DMS79 treated with DMSO at 0.1 percent for 48 hours (cell line): ENCODE measurements at places on chromosomes 7 and 10.

DNA sequence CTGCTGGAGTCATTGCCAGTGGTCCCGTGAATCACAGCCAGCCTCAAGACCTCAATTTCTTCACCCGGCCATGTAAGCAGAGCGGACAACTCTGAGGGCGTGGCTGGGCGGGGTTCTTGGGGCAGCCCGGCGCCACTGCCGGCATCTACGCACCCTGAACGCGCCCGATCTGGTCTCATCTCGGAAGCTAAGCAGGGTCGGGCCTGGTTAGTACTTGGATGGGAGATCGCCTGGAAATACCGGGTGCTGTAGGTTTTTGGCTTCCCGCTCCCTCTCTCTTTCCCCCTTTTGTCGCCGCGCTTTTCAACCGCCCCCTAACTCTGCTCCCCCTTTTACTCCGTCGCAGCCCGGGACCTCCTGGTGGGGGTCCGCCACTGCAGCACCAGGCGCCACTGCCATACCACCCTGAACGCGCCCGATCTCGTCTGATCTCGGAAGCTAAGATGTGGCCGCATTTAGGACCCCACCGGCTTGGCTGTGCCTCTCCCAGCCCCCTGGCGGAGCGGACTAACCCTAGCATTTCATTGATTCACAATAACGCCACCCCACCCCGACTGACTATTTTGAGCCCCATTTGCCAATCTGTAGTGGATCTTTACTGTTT is 25.3 kb downstream of the GARIN1A start:
- no peak for DNase-seq

GRCh38 chr10:73743327-73743904 is 756 bp upstream of the SEC24C start:
- no peak for DNase-seq

DNA sequence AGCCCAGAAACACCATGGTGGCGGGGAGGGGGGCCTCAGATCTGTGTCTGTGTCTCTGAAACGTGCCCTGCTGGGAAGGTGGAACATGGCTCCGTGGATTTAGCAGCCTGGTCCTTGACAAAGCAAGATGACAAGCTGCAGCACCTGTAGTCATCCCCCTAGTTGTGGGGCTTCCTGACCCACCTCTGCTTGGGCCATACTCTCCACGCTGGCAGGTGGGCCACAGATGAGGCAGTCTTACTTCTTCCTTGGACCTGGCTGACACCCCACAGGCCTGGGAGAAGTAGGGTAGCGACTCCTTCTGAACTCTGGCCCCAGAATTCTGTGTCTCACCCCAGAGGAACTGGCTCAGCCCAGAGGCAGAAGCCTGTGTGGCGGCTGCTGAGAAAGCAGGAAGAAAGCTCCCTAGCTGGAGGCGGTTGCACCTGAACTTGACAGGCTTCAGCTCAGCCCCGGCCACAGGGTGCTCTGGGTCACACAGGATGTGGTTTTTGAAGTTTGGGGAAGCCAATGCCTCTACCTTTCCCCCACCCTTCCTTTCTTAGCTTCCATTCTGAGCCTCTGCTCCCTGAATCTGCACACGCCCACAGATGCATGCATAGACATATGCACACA is 113.9 kb downstream of the ABLIM1 start:
- no peak for DNase-seq

- DNase-seq = no peak
These were observed 136.5 kb downstream of the COBL start for GRCh38 chr7:51180092-51180491.

- DNase-seq = no peak
These were observed 36.3 kb downstream of the AKR1B1 start for GRCh38 chr7:134422638-134423037.

DNA sequence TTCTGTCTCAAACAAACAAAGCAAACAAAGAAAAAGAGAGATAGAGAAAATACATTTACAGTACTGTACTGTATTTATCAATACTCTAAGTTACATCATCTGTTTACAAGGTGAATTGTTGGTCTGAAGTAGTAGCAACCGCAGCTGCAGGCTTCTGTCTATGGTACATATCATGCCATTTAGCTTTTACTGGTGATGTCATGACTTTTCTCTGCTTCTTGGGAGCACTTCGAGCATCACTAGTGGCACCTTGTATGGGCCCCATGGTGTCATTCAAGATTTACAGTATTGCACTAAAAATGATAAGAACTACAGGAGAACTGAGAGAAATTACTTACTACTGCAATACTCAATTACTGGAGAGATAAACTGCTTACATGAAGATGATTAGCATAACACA is 826.9 kb downstream of the CNTNAP2 start:
- DNase-seq = no peak

GRCh38 chr7:46385662-46386309 is 464.7 kb upstream of the IGFBP3 start:
- DNase-seq = no peak

- DNase-seq = no peak
These were observed 243.4 kb upstream of the FZD1 start for GRCh38 chr7:91020636-91021385.

GRCh38 chr10:95693668-95694534 is at the start of gene TCTN3:
Gene TCTN3 (minus strand): TSS chr10:95693927. CDS start chr10:95693899, 28 bp downstream.
- DNase-seq = peak; percentile 85
